ENCODE measurements at places on chromosomes 12 and 14. TPM values are rescaled to one million over a fixed set of nuclear protein-coding genes. Genes with fewer than 3 reads are reported as not detected.

DNA sequence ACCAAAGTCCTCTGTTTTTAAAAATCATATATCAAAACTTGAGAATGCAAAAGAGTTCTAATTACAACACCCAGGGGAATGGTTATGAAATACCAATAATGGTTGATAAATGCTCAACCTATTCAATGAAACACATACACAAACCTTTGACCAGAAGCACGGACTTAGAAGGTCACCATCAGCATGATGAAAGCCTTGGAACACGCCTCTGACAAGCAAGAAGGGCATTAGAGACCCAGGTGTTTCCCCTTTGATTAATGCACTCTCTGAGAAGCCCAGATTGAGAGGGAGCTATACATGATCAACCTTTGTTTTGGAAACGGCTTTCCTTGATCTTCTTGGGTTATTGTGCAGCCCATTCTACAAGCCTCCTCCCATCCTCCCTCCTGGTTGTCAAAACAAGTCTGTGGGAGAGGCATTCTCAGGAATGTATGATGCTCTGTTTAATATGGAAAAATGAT, 69.0 kb downstream of the ZFP36L1 start:
- peaks cover 7% of the 10 kb centered on the region for H3K36me3 ChIP-seq
- no peak overlapping the region for H3K4me3 ChIP-seq
- peaks cover 10% of the 10 kb centered on the region for H3K27me3 ChIP-seq
- peaks cover 22% of the 10 kb centered on the region for H3K4me1 ChIP-seq
- DNase-seq: no peak
- no peak overlapping the region for H3K27ac ChIP-seq

GRCh38 chr12:6950401-6950801, 755 bp upstream of the PTPN6 start:
- H3K27me3 ChIP-seq: no peaks in the 10 kb centered on the region
- H3K27ac ChIP-seq: peak overlapping the region; percentile 98
- peaks cover 68% of the 10 kb centered on the region for H3K4me1 ChIP-seq

- H3K27ac ChIP-seq: no peak overlapping the region
- no peaks in the 10 kb centered on the region for H3K36me3 ChIP-seq
- H3K4me3 ChIP-seq: no peak overlapping the region
- H3K4me1 ChIP-seq: no peaks in the 10 kb centered on the region
- no peaks in the 10 kb centered on the region for H3K27me3 ChIP-seq
Observed at GRCh38 chr12:97182769-97183168, 275.7 kb downstream of the NEDD1 start.

GRCh38 chr12:20508359-20508758, 140.0 kb downstream of the PDE3A start:
- H3K27me3 ChIP-seq: no peaks in the 10 kb centered on the region
- H3K4me3 ChIP-seq: no peak overlapping the region
- no peaks in the 10 kb centered on the region for H3K4me1 ChIP-seq
- DNase-seq: no peak
- no peaks in the 10 kb centered on the region for H3K36me3 ChIP-seq
- no peak overlapping the region for H3K27ac ChIP-seq

GRCh38 chr12:51760231-51760630, 88.3 kb downstream of the FIGNL2 start:
- no peak overlapping the region for H3K4me3 ChIP-seq
- H3K27me3 ChIP-seq: peaks cover 5% of the 10 kb centered on the region
- H3K36me3 ChIP-seq: no peaks in the 10 kb centered on the region
- H3K27ac ChIP-seq: no peak overlapping the region

DNA sequence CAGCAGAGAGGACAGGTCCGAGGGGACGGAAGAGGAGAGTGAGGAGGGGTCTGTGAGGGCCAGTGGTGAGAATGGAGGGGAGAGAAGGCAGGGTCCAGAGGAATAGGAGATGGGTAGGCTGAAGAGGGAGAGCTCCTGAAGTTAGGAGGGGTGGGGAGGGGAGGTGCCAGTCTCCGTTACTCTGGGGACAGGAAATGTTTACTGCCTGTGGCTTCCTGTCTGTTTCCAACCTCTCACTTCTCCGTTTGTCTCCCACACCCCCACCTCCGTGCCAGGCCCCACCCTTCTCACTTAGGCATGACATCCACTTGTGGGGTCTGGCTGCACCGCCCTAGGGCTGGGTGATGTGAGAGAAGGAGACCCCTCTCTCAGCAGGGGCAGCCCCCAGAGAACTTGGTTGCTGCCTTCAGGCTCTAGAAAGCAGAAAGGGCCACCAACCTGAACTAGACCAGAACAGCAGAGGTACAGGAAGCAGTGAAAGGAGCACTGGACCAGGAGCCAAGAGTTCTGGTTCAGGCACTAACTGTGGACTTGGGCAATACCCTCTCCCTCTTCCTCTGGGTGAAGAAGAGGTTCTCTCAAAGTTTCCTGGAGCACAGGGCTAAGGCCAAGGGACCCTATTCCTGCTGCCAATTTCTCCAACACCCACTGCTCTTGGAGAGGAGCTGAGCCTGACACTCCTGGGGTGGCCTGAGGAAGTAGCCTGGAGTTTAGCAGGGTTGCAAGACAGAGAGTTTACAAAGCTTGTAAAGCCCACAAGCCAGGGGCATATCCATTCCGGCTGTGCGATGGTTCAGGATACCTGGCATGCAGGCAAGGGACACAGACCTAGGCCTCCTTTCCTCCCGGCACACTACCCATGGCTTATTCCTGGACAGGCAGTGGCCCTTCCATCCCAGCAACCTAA, 5.5 kb downstream of the ITGA5 start:
- DNase-seq: peak; percentile 88
- H3K27ac ChIP-seq: peak overlapping the region; percentile 89
- H3K36me3 ChIP-seq: peaks cover 37% of the 10 kb centered on the region
- no peaks in the 10 kb centered on the region for H3K27me3 ChIP-seq
- H3K4me1 ChIP-seq: peaks cover 68% of the 10 kb centered on the region

DNA sequence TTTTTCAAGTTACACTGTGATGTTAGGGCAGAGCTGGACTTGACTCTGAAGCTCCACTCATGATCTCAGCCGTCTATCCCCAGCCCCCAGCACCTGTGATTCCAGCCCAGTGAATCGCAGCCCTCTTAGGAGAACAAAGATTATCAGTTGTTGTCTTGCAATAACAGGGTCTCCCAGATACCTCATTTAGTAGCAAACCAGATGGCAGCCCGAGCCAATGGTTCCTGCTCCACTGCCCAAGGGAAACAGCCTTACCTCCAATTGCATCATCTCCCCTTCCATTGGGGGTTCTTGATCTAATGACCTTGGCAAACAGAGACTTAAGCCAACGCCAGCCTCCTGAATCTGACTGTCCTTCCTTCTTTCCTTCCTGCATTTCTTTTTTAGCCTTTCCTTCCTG, 371.2 kb downstream of the BCL11B start:
- H3K27me3 ChIP-seq: no peaks in the 10 kb centered on the region
- H3K4me3 ChIP-seq: no peak overlapping the region
- DNase-seq: no peak
- H3K27ac ChIP-seq: no peak overlapping the region
- no peaks in the 10 kb centered on the region for H3K4me1 ChIP-seq

ASCL1 gene
- not detected for total RNA-seq

RNU4-1 gene
- total RNA-seq: 2,335 TPM

DNA sequence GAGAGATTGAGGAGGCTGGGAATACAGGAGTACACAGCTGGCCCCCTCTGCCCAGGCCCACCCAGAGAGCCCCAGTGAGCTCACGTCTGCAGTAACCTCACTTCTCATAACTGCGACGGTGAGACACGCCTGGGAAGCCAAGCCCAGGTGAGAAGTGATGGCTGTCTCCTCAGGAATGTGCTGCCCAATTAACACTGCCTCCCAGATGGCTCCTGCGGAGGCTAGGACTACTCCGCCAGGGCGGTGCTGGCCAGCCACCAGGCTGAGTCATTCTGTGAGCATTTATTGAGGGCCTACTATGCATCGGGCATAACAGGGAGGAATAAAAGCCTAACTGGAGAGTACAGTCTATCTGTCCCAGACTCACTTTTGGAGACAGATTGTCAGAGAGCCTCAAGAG, 9.3 kb upstream of the TMEM106C start:
- DNase-seq: no peak
- H3K27me3 ChIP-seq: peaks cover 33% of the 10 kb centered on the region
- H3K4me1 ChIP-seq: peaks cover 15% of the 10 kb centered on the region

DNA sequence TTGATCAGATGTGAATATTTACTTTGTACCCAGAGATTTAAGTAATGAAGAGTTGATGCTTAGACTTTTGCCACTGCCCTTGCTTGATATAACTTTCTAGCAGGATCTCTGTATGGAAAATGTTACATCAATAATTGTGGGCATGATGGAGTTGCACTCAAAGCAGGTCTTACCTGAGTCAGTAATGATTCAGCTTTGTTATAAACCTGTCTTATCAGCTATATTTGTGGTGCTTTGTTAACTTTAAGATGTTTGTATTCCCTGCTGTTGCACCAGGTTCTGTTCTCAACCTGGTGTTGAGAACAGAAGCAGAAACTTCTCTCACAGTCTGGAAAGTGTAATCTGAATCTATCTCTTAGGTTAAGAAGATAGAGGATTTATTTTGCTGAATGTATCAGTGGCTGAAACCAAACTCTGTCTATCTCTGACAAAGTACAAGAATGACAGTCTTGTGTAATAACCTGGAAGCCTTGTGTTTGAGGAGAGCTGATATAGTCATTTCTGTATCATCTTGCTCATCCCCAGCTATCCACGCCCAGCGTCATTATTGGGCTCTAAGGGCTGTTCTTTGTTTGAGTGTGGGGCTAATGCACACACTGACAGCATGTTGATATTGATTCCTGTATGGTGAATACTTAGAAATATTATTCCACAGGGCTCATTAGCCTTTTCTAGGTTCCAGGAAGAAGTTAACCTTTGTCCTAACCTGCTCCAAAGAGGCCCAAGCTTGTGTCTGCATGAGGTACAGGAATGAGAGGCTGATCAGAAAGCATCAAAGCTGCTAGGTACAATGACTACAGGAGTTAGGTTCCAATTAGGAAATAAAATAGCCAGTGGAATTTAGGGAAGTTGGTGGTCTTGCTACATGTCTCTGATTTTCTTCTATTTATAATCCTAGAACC, 3.6 kb downstream of the AKAP6 start:
- no peaks in the 10 kb centered on the region for H3K27me3 ChIP-seq
- no peaks in the 10 kb centered on the region for H3K36me3 ChIP-seq
- no peak overlapping the region for H3K27ac ChIP-seq
- H3K4me3 ChIP-seq: no peak overlapping the region
- H3K4me1 ChIP-seq: peaks cover 5% of the 10 kb centered on the region

RIMKLB gene
- total RNA-seq: 7.9 TPM

GRCh38 chr12:92096346-92097136, 49.1 kb downstream of the BTG1 start:
- H3K4me1 ChIP-seq: peaks cover 22% of the 10 kb centered on the region
- no peak for DNase-seq
- peak overlapping the region; percentile 1 for H3K27ac ChIP-seq
- no peaks in the 10 kb centered on the region for H3K27me3 ChIP-seq

IFNG gene
- 5.0 TPM for total RNA-seq

GRCh38 chr14:29007990-29008389, 241.4 kb downstream of the FOXG1 start:
- no peaks in the 10 kb centered on the region for H3K4me1 ChIP-seq
- no peaks in the 10 kb centered on the region for H3K36me3 ChIP-seq
- H3K27me3 ChIP-seq: no peaks in the 10 kb centered on the region
- no peak overlapping the region for H3K27ac ChIP-seq

DNA sequence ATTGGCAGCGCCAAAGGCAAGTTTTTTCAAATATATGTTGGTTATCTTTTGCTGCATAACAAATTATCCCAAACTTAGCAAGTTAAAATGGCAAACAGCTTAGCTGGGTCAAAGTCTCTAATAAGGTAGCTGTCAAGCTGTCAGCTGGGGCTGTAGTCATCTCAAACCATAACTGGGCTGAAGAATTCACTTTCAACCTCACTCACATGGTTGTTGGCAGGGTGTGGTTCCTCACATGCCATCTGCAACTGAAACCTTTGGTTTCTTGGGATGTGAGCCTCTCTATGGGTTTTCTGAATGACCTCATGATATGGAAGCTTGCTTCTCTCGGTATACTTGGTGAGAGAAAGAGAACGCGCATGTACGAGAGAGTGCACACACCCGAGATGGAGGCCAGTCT, 125.4 kb downstream of the LRIG3 start:
- no peaks in the 10 kb centered on the region for H3K27me3 ChIP-seq
- DNase-seq: no peak
- no peak overlapping the region for H3K27ac ChIP-seq

DNA sequence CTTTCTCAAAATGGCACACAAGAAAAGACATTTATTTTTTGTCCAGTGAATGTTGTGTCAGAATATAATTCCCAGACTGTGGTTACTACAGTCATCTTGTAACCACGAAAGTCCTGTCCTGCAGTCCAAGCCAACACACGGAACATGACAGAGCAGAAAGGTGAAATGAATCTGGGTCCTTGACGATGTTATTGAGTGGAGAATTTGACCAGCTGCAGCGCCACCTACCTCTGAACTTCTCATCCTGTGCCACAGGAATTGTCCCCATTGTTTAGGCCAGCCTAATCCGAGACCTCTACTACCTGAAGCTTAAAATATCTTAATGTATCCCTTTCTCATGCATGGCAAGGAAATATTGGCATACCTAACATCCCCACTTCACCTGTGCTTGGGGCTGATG, 64.1 kb upstream of the OTX2 start:
- H3K27me3 ChIP-seq: no peaks in the 10 kb centered on the region
- no peak overlapping the region for H3K27ac ChIP-seq
- peak; percentile 20 for DNase-seq
- H3K4me3 ChIP-seq: no peak overlapping the region
- no peaks in the 10 kb centered on the region for H3K4me1 ChIP-seq

DNA sequence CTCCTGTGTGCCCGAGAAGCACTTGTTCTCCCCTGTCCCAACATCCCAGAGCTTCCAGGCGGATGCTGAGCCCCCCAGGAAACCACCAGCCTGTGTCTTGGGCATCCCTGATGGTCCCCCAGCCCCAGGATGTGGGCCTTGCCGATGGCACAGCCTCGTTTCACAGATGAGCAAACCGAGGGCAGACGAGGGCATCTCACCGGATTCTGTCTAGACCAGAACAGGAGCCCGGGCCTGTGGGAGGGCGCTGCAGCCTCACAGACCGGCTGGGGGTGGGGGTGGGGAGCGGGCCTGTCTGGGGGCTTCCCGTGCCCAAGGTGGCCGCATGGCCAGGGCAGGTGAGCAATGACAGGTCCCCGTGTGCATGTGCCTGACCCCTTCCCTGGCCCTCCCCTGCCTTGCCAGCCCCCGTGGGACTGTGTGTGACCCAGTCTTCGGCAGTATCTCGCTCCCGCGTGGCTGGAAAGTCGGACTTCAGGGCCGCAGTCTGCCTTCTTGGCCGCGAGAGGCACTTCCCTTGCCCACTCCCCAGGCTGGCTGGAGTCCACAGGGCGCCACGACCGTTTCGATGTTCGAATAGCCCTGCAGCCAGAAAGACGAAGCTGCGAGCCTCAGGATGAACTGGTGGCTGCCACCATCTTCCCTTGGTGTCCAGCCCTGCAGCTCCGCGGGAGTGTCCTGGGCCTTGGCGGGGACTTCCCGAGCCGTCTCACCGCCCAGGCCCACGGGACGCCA, 8.9 kb downstream of the RFLNA start:
- no peak for DNase-seq
- H3K27ac ChIP-seq: no peak overlapping the region
- H3K4me3 ChIP-seq: no peak overlapping the region
- H3K27me3 ChIP-seq: peaks cover 3% of the 10 kb centered on the region
- H3K4me1 ChIP-seq: no peaks in the 10 kb centered on the region

KLRD1 gene
- 7.6 TPM for total RNA-seq

GRCh38 chr12:70744178-70744577, 106.9 kb upstream of the PTPRB start:
- no peak for DNase-seq
- no peak overlapping the region for H3K27ac ChIP-seq
- no peaks in the 10 kb centered on the region for H3K4me1 ChIP-seq
- H3K36me3 ChIP-seq: no peaks in the 10 kb centered on the region
- H3K4me3 ChIP-seq: no peak overlapping the region

AJUBA gene
- total RNA-seq: 1.4 TPM

Measured in activated CD8-positive, alpha-beta T cell treated with anti-CD3 and anti-CD28 coated beads, Interleukin-2, amount 10 ng/mL, durations not matched to agents 7 days and 5 days (primary cell).